Liver (tissue), 10 donors: ENCODE measurements at places on chromosomes 2 and 18.

- DNase-seq = no peak
Observed at GRCh38 chr2:18477293-18477692, 83.2 kb downstream of the RDH14 start.

- no peak for DNase-seq
Observed at GRCh38 chr2:46562451-46562840, 83.1 kb downstream of the TMEM247 start.

- no peak for DNase-seq
Observed at GRCh38 chr18:36843784-36844183, 14.9 kb downstream of the KIAA1328 start.

- no peak for DNase-seq
Observed at GRCh38 chr18:9737472-9738121, 29.5 kb downstream of the RAB31 start.

DNA sequence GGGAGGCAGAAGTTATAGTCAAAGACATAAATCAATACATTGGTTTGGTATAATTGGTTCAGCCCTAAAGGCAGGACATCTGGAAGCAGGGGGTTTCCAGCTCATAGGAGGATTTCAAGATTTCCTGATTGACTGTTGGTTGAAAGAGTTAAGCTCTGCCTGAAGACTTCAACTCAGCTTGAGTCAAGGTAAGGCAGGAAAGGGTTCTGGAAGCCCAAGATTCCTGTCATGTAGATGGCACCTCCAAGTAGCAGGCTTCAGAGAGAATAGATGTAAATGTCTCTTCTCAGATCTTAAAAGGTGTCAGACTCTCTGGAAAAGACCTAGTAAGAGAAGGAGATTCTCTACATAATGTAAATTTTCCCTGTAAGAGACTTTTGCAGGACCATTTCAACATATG, 335.3 kb downstream of the RIT2 start:
- DNase-seq = no peak

GRCh38 chr2:37449761-37450296, 105.4 kb downstream of the QPCT start:
- no peak for DNase-seq

DNA sequence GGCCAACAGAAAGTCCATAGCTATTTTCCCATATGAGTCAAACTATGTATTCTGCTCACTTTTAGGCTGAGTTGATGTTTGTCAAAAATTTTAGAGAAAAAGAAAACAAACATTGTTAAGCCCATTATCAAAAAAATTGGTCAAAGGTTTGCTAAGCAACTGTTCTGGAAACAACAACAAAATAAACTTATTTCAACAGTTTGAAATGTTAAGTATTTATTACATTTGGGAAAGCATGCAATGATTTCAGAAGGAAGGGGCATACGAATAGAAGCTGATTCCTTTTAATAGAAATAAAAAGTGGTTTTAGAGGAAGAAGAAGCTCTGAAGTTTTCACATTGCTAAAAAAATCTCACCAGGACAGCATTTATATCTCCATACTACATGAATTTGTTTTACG, 1837.5 kb upstream of the CELF4 start:
- DNase-seq = no peak

DNA sequence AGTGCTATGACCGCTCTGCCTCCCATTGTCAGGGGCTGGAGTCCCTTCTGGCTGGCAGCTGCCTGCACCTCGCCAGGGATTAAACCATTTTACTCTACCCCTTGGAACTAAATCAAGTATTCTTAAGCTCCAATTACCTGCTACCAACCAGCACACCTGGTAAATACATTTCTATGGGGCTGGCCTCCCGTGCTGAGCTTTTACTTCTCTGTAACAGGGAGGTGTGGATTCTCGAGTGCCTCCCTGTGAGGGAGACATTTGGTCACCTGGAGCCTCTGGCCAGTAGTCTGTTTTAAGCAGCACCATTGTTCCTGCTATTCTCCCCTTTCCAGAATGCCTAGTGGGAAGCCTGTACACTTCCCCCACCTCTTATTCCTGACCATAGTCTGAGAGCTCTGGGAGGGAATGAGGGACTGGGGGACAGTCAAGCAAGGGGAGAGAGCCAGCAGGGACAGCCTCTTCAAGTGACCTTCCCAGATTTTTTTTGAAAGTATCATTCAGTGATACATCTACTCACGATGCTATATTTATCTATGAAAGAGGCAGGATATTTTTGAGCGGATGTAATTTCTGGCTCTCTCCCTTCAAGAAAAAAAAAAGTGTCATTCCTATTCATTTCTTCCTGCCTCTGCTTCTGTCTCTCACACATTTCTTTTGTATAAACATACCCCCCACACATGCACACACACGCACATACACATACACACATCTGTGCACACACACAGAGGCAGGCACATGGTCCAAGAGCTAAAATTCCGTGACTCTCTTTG, 112.8 kb downstream of the CAPN13 start:
- DNase-seq = peak; percentile 1

GRCh38 chr18:74457043-74457724, at the start of gene DIPK1C:
TSS of gene DIPK1C (minus strand) at chr18:74457308. CDS start at chr18:74457259, 49 bp downstream.
- DNase-seq = no peak

- DNase-seq = no peak
Observed at GRCh38 chr2:178910005-178910404, 102.8 kb upstream of the TTN start.

DNA sequence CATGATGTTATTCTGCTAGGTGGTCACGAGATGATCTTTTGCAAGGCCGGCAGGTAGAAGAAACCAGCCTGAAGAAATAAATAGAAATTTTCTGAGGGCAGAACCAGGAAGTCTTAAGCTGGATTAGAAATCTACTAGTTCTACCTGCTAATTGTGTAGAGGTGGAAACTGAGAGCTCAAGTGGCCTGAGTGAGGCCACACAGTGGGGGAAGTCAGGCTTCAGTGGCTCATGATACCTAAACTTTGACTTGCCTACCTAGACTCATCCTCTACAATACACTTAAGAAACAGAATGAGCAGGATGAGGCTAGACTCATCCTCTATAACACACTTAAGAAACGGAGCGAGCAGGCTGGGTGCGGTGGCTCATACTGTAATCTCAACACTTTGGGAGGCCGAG, 134.9 kb upstream of the NDUFV2 start:
- no peak for DNase-seq

DNA sequence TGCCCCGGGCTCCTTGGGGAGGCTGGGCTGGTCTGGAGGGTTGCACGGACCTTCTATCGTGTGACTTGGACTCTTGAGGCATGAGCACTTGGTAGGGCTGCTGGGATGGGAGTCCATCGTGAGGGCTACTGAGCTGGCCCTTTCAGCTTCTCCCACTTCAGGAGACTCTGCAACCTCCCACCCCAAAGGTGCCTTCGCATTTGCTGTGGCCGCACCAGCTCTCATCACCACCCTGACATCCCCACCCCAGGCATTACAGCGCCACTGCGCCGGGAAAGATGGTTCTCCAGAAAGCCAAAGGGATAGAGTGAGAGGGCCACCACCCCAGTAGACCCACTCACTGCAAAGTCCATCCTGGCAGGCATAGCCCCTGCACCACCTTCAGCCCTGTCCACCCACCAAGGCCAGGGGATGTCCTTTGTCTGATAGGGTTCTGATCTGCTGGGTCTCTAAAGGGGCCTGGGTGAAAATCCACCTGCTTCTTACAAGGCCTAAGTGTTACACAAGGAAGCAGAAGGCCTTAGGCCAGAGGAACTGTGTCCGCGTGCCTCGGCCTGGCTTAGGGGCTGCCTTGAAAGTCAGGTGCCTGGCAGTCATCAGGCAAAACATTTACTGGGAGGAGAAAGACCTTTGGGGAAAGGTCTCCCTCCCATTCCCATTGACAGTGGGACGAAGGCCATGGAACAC, 5.1 kb downstream of the EHD3 start:
- peak; percentile 17 for DNase-seq

- DNase-seq = no peak
Observed at GRCh38 chr2:25709349-25709748, 36.0 kb upstream of the DTNB start.

GRCh38 chr2:109726379-109727270, 67.5 kb upstream of the RGPD5 start:
- DNase-seq = no peak

- DNase-seq = peak; percentile 75
Observed at GRCh38 chr2:237662671-237663093, 35.3 kb downstream of the LRRFIP1 start.

DNA sequence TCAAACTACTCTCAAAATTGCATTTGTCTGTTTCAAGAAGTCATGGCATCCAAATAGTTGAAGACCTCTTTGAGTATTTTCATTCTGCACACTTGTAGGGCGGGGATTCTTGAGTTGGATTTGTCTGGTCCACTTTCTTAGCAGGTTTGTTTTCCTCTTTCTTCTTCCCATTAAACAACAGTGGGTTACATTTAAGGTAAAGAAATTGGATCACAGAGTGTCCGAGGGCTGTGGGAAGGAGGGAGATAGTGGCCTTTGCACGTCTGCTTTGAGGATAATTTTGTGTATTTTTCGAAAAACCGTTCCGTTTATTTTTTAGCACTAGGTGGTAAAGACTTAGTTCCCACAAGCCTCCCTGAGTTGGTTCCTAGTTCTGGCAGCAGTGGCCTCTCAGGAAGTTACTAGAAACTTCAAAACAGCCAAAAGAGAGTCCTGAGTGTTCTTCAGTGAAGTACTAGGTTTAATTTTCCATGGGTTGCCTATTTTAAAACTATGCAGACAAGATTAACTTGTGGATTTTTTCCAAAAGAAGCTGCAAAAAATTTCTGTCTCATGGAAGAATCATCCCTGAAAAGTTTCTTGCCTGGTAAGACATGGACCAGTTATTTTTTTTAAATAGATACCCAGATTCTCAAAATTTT, 107.9 kb downstream of the CDC42EP3 start:
- no peak for DNase-seq

DNA sequence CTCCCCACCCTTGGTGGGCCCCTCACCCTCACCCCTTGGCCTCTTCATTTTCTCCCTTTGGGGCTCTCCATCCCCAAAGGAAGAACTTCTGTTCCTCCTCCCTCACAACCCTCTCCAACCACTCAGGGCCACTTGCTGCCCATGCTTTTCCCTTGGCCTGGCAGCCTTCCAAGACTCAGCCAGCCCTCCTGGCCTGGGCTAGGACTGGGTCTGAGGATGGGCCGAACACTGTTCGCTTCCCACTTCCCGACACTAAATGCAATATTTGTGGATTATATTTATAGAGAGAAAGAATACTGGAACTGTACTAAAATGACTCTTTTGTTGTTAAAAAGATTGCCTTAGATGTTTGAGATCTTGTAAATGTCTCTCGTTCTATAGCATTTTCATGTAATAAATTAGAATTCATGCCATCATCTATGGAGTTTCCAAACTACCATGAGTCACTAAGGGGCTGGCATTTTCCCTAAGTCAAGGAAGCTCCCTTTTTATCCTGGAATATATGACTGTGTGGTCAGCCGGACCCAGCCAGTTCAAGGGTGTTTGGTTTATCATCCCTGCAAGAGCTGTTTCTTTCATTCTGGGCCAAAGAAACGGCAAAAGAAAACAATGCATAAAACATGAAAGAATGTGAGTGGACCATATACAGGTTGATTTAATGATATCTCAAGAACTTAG, 3.8 kb downstream of the CXCR2 start:
- no peak for DNase-seq

DNA sequence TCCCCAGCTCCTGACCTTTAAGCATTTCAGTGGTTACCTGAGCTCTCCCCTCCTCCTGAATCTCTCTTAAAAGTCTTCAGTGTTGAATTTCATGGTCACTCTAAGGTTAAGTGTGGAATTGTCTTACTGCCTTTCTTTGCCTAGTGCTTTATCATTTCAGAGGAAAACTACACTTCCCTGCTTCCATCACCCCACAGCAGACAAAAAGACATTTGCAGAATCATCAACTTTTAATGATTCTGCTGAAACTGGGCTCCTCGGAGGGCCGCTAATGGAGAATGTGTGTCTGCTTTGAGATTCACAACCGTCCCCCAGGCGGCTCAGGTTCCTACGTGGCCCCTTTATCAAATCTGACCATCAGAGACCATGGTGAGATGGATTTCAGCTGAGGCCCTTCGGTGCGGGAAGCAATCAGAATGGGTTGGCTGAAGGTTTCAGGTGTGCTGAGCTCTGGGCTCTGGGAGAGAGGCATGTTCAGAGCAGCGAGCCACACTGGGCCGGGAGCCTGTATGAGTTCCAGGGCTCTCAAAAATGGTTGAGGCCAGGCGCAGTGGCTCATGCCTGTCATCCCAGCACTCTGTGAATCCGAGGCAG, 41.9 kb upstream of the TBC1D8 start:
- no peak for DNase-seq

DNA sequence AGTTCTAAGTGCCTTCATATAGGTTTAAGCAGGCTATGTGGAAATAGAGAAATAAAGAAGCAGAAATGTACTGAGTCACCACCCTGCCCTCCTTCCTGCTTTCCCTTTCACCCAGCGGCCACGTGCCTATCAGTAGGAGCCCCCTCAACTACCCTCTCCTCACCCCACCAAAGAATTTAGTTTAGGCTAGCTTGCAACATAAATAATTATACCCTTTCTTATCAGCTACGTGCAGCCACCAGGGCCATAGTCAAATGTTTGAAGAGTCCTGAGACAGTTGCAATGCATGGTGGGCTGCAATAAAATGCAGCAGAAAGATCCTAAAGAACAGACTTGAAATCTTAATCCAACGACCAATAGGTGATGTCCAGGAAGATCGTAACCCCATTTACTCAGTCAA, 101.2 kb downstream of the RTP5 start:
- no peak for DNase-seq
